ENCODE measurements at places on chromosomes 3 and 15. TPM values are rescaled to one million over a fixed set of nuclear protein-coding genes. Genes with fewer than 3 reads are reported as not detected.

DNA sequence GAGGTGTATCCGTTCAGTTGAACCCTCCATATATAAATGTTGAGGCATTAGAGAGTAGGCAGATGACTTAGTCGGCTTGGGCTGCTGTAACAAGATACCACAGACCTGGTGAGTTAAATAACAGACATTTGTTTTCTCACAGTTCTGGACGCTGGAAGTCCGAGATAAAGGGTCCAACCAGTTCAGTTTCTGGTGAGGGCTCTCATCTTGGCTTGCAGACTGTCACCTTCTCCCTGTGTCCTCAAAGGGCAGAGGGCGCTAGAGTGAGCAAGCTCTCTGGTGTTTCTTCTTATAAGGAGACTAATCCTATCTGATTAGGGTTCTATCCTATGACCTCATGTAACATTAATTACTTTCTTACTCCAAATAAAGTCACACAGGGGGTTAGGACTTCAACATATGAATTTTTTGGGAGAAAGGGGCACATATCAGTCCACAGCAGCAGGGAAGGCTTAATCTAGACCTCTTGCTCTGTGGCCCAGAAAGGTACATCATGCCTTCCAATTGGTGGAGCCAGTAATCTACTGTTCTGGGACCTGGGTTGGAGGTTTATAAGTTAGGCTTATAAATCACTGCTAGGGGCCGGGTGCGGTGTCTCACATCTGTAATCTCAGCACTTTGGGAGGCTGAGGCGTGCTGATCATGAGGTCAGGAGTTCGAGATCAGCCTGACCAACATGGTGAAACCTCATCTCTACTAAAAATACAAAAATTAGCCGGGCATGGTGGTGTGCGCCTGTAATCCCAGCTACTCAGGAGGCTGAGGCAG, 26.3 kb upstream of the SLC28A2 start:
- no peak overlapping the region for H3K4me3 ChIP-seq
- no peaks in the 10 kb centered on the region for H3K4me1 ChIP-seq
- DNase-seq = no peak
- H3K36me3 ChIP-seq = no peaks in the 10 kb centered on the region
- H3K27ac ChIP-seq = no peak overlapping the region

GRCh38 chr3:186417791-186418190, 55.8 kb upstream of the DGKG start:
- H3K36me3 ChIP-seq = no peaks in the 10 kb centered on the region
- H3K4me1 ChIP-seq = peaks cover 11% of the 10 kb centered on the region
- no peaks in the 10 kb centered on the region for H3K27me3 ChIP-seq
- no peak overlapping the region for H3K4me3 ChIP-seq
- no peak for DNase-seq

DNA sequence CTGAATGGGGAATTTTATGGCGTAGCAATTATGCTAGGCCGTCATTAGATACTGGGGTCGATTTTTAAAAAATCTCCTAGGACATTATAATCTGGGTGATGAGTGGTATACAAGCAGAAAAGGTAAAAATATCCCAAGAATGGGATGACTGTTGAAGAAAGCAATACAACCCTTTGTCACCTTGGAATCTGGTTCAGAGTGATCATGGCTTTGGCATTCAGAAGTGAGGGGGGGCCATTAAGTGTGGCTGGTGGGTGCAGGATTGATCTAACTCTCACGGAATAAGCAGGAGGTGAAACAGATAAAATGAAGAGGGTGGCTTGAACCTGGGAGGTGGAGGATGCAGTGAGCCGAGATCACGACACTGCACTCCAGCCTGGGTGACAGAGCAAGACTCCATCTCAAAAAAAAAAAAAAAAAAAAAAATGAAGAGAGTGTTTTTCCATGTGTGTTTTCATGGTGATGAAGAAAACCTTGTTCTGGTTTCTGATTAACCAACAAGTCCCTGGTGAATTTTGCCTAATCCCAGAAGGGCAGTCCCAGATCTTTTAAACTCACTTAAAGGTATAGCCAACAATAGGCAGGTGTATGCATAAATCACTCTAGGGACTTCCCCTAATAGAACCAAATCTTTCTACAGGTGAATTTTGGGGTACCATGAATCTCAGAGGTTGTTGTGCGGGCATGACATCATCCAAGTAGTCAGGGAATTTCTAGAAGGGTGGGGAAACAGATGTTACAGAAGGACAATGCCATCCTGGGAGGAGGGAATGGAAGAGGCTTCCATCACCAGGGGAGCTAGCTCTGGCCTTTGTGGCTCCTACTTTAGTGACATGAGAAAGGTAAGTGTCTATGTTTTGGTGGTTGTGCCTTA, 3.1 kb upstream of the RAD54L2 start:
- H3K4me3 ChIP-seq = no peak overlapping the region
- H3K36me3 ChIP-seq = no peaks in the 10 kb centered on the region

The SSUH2 gene
- total RNA-seq = not detected

DNA sequence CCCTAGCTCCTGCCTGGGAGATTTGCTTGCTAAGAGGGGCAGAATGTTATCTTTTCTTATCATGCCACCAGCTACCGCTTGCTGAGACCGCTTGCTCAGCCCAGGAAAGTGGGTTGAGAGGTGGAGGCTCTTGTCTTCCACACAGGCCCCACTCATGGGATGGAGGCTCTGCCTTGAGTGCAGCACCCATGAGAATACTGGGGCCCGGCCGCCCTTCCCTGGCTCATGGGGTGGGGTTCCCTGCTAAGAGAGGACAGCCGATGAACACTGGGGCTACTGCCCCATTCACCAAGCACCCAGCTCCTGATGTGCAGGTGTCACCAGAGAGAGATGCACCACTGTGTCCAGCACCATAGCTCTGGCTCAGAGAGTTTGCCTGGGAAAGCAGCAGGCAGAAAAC, 55.2 kb downstream of the HMCES start:
- H3K4me3 ChIP-seq = no peak overlapping the region
- no peaks in the 10 kb centered on the region for H3K36me3 ChIP-seq
- H3K4me1 ChIP-seq = no peaks in the 10 kb centered on the region
- no peak overlapping the region for H3K27ac ChIP-seq
- no peaks in the 10 kb centered on the region for H3K27me3 ChIP-seq

GRCh38 chr15:89112341-89112971, 24.2 kb downstream of the ABHD2 start:
- H3K4me3 ChIP-seq = no peak overlapping the region
- DNase-seq = no peak
- H3K36me3 ChIP-seq = peaks cover 17% of the 10 kb centered on the region
- H3K4me1 ChIP-seq = peaks cover 25% of the 10 kb centered on the region

DNA sequence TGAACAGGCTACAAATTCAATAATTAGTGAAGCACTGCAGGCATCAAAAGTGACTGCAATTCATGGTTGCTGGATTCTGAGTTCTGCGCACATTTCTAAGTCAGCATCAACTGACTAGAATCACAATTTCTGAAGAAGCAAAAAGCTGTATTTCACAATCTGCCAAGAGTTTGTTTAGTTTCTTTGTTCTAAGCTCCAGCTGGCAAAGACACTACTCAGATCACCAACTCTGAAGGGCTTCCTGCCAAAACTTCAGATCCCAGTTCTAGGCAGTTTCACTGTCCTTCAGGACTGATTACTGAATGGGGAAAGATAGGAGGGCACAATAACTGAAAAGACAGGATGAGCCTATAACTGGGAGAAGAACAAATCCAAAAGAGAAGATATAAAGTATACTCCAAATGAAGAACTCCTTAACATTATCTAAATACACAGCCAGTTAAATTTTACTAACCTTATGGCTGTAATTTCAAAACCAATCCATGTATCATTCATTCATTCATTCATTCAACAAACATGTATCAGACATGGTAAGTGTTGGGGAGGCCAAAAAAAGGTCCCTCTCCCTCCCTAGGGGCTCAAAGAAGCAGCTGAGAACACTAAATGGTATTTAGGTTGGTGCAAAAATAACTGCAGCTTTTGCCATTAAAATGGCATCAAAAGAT, 17.1 kb downstream of the TJP1 start:
- no peak overlapping the region for H3K27ac ChIP-seq
- H3K27me3 ChIP-seq = no peaks in the 10 kb centered on the region
- H3K4me3 ChIP-seq = no peak overlapping the region

GRCh38 chr3:136992115-136992514, 34.3 kb downstream of the IL20RB start:
- H3K36me3 ChIP-seq = no peaks in the 10 kb centered on the region
- no peaks in the 10 kb centered on the region for H3K27me3 ChIP-seq
- peaks cover 4% of the 10 kb centered on the region for H3K4me1 ChIP-seq
- no peak overlapping the region for H3K27ac ChIP-seq

GRCh38 chr3:83216919-83217594, 1455.6 kb upstream of the GBE1 start:
- no peaks in the 10 kb centered on the region for H3K36me3 ChIP-seq
- H3K27me3 ChIP-seq = no peaks in the 10 kb centered on the region
- no peak overlapping the region for H3K27ac ChIP-seq
- no peak for DNase-seq
- no peaks in the 10 kb centered on the region for H3K4me1 ChIP-seq
- H3K4me3 ChIP-seq = no peak overlapping the region

The MAP6D1 gene
- total RNA-seq = 1.0 TPM

The GPR156 gene
- not detected for total RNA-seq

DNA sequence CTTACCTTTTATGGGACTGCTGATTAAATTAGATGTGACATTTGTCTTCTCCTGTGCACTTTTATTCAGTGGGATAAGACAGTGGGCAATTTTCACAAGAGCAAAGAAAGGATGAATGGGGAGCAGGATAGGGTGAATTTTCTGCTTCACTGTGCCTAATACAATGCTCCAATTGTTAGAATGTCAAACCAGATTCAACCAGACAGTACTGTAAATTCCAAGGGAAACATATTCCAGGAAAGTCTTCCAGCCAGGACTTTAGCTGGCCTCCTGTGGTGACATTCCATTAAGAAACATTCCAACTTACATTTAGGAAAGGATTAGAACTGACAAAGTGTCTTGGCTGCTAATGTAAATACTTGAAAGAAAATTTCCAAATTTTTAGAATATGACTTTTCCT, 100.1 kb upstream of the PROK2 start:
- no peaks in the 10 kb centered on the region for H3K27me3 ChIP-seq
- H3K36me3 ChIP-seq = no peaks in the 10 kb centered on the region
- no peak overlapping the region for H3K4me3 ChIP-seq

- H3K4me1 ChIP-seq = peaks cover 67% of the 10 kb centered on the region
- no peak overlapping the region for H3K27ac ChIP-seq
- no peak for DNase-seq
- no peaks in the 10 kb centered on the region for H3K27me3 ChIP-seq
- H3K36me3 ChIP-seq = no peaks in the 10 kb centered on the region
- no peak overlapping the region for H3K4me3 ChIP-seq
Observed at GRCh38 chr15:73928971-73929627, 2.8 kb downstream of the LOXL1 start.

DNA sequence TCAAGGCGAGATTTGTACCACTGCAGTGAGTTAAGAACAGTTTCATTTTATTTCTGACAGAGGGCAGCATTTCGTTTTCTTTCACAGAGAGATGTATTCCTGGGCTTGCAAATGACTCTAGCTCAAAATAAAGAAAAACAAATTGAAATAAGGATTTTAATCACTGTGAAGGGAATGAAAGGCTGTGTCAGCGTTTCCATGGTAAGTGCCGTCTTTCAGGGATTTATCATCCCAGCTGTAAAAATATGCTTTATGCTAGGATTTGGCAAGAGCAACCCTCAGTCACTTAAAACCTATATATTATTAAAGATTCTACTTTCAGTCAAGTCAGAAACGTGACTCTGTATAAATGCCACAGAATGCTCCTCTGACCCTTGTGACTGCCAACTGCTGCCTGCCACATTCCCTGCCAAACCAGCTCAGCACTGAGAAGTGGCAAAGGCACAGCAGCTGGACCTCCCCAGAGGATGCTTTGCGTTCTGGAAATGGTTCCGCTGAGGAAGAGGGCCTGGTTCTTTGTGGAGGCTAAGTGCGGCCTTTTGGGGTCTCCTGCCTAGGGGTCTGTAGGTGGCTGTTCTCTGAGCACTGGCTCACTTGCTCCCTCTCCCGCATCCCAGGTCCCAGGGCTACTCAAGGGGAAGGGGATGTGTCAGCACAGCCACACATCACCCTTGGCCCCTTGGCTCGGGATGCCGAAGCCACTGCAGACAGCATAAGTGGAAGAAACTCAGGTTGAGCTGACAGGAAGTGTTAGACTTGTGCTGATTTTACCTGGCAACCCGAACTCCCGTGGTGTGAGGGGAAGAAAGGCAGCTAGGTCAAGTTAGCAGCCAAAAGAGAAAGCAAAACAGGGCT, 56.6 kb upstream of the POMGNT2 start:
- DNase-seq = peak; percentile 78
- peaks cover 27% of the 10 kb centered on the region for H3K4me1 ChIP-seq
- H3K4me3 ChIP-seq = peak overlapping the region; percentile 47
- H3K27ac ChIP-seq = peak overlapping the region; percentile 60
- no peaks in the 10 kb centered on the region for H3K36me3 ChIP-seq

The CCDC9B gene
- total RNA-seq = 5.1 TPM

DNA sequence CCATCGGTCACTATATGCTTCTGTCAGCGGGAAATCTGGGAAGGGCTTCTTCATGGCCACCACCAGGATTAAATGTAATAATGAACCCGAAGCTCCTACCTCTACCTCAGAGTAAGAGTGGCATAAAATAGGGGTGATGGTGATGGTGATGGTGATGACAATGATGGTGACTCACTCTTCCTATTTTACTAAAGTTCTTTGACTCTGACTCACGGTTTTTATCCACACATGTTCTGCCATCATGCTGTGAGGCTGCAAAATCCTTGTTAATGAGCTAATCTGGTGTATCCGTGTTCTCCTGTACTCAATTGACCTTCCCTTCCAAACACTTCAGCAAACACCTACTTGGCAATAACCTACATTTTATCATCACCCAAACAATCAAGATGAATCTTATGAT, 18.3 kb upstream of the FOXP1 start:
- no peaks in the 10 kb centered on the region for H3K27me3 ChIP-seq
- DNase-seq = no peak
- H3K27ac ChIP-seq = no peak overlapping the region
- no peaks in the 10 kb centered on the region for H3K36me3 ChIP-seq
- no peaks in the 10 kb centered on the region for H3K4me1 ChIP-seq

The IGSF11 gene
- 0.44 TPM for total RNA-seq

The USP4 gene
- 114 TPM for total RNA-seq

GRCh38 chr3:161957467-161957866, 460.9 kb downstream of the OTOL1 start:
- no peak overlapping the region for H3K4me3 ChIP-seq
- no peak for DNase-seq
- no peaks in the 10 kb centered on the region for H3K36me3 ChIP-seq
- no peaks in the 10 kb centered on the region for H3K4me1 ChIP-seq
- no peak overlapping the region for H3K27ac ChIP-seq
